Brain (organoid and tissue), 16 donors: ENCODE measurements at places on chromosomes 5 and 9.
A peak's percentile ranks its signal among the peaks of the same experiment; 100 is the strongest.

GRCh38 chr9:100084734-100085133 is 14.1 kb downstream of the ERP44 start:
- no peak for DNase-seq

GRCh38 chr9:68428481-68428880 is 72.1 kb downstream of the PGM5 start:
- DNase-seq: no peak

DNA sequence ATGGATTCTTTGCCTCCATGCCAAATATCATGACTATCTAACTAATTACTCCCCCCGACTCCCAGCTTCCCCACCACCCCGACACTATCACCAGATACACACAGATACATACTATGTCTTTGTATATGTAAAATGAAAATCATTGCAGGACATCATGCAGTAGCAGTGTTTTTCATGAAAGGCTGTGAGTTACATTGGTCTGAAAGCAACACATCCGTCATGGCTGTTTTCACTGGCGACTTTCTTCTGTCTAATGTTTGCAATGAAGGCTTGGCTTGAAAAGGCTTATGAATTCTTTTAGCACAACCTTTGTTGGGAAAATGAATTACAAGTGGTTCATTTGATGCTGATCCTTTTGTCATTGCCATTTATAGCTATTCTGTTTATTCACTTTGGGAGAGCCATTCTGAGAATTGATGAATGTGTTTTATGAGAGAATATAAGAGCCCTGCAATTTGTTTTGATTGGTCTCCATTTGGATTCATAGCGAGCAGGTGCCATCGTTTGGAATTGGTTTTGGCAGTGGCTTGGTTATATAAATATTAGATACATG is 103.4 kb downstream of the PIP5K1B start:
- DNase-seq: peak; percentile 61

- DNase-seq: no peak
Measured at GRCh38 chr5:171954721-171955120, 51.7 kb downstream of the FBXW11 start.

DNA sequence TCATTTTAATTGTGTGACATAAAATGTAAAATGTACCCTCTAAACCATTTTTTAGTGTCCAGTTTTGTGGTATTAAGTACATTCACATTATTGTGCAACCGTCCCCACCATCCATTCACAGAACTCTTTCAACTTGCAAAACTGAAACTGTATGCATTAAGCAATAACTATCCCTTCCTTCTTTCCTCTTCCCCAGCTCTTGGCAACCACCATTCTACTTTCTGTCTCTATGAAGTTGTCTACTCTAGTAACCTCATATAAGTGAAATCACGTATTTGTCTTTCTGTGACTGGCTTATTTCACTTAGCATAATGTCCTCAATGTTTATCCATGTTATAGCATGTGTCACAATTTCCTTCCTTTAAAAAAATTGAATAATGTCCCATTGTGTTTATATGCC is 142.4 kb downstream of the C9orf152 start:
- no peak for DNase-seq

- no peak for DNase-seq
Measured at GRCh38 chr5:91340532-91340931, 42.6 kb downstream of the ARRDC3 start.

GRCh38 chr5:137600721-137601360 is 101.7 kb upstream of the SPOCK1 start:
- DNase-seq: no peak

- DNase-seq: no peak
Measured at GRCh38 chr5:56973473-56973872, 21.6 kb upstream of the MIER3 start.

DNA sequence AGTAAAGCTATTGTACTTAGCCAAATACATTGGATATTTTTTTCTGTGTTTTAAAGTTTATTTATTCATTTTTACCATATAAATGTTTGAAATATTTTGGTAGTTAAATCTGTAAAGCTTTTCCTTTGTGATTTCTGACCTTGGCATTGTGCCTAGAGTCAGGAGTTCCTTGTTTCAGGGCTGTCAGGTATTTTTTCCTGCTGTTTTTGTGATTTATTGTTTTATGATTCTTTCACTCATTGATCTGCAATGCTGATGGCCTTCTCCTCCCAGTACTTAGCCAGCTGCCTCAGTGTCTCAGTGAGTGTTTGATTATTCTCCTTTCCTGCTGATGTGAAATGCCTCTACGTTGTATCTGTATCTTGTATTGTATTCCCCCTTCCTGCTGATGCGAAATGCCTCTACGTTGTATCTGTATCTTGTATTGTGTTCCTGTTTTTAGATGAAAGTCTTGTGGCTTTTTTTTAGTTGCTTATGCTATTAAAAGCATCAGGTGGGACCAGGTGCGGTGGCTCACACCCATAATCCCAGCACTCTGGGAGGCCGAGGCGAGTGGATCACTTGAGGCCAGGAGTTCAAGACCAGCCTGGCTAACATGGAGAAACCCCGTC is 61.0 kb downstream of the EHMT1 start:
- no peak for DNase-seq

DNA sequence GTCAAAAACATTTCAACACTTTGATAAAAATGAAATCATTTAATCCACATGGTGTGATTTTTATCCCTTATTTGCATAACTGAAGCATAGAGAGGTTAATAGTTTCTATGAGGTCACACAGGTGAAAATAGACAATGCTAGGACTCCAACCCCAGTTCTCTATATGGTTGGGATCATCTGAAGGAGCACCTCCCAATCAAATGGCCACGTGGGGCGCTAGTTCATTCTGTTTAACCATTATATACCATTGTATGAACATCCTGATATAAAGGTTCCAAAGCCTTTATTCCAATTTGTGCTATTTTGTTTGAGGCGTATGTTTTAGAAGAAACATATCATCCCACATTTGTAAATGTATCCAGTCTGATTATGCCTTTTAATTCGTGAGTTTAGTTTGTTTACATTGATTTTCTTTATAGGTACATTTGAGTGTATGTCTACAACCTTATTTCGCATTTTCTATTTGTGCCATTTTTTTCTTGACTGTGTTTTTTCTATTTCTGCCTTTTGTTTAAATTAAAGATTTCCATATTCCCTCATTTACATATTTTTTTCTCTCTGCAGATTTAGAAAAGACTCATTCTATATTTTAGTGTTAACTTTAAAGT is 1092.0 kb downstream of the MAT2B start:
- no peak for DNase-seq

DNA sequence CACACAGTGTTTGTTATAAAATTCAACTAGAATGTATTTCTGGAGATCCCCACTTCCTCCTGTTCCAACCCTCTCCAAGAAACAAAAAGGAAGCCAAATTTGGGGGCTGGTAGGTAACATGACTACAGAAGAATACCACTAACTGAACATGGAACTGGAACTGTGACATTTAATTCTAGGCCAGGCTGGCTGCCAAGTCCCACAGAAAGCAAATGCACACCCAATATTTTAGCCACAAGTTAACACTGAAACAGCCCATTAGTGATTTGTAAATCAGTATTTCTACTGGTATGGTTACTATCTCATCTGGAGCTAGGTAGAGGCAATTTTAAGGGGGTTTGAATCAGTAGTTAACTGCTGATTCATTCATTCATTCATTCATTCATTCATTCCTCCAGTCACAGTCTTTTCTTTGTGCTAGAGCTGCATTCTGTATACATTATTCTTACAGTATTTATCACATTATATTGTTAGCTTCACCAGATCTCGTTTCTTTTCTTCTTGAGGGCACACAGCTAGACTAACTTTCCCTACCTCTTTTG is 131.7 kb upstream of the GDNF start:
- no peak for DNase-seq

DNA sequence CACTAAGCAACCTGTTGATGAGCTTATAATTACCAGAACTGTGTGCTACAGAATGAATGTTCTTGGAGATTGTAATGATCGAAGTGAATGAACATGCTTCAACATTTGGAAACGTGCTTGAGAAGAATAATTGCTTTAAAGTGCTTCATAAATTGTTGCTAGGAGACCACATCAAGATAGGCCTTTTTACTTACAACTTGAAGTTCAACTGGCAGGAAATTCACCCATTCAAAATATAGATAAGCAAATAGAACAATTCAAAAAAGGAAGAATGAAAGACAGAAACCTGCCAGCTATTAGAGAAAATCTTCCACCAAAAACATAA is 38.0 kb upstream of the SLC44A1 start:
- DNase-seq: peak; percentile 60

GRCh38 chr5:17304282-17304681 is 86.9 kb downstream of the BASP1 start:
- no peak for DNase-seq

GRCh38 chr5:143576711-143577484 is 173.4 kb upstream of the NR3C1 start:
- DNase-seq: no peak

DNA sequence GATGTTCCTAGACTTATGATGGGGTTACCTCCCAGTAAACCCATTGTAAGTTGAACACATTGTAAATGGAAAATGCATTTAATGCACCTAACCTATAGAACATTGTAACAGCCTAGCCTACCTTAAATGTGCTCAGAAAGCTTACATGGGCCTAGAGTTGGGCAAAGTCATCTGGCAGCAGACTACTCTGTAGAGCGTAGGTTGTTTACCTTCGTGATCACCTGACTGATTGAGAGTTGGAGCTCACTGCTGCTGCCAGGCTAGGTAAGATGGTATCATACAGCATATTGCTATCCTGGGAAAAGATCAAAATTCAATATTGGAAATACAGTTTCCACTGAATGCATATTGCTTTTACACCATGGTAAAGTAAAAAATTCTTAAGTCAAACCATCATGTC is 95.4 kb downstream of the HTR4 start:
- DNase-seq: no peak

DNA sequence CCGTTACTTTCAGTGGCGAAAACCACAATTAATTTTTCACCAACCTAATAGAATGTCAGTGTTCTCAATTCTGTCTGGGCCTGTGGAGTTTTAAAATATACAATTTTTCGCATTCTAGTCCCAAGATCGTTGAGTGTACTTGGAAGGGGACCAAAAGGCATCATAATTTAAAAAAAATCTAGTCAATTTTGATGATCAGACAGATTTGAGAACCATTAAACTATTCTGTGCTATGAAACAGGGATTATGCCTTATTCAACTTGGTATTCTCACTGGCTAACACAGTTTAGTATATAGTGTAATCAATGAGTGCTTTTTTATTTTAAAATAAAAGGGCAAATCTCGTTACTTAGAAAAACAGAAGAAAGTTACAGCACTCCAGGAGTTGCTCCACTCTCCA is 61.5 kb upstream of the TNFSF15 start:
- no peak for DNase-seq

- no peak for DNase-seq
Measured at GRCh38 chr9:136160381-136160841, 41.7 kb upstream of the TMEM250 start.

DNA sequence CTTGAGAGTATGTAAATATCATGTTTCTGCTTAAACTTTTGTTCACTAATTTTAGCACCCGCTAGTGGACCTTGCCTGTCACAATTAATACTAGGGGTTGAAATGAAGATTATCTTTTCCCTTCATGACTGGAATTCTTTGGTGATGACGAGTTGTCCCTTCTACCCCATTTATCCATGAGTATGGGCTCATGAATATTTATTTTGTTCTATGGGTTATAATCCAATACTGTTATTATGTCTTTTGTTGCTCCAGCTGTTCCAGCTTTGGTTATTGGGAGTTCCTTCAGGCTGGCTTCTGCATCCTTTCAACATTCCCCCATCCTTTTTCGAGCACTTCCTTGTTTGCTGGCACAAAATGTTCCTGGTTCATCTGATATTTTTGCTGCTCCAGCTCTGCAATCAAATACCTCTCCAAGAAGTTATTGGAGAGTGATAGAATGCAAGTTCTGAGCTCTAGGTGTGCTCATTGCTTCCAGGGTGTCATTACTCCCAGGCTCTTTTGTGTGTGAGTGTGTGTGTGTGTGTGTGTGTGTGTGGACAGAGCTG is 19.7 kb upstream of the ARHGEF28 start:
- peak; percentile 11 for DNase-seq

- no peak for DNase-seq
Measured at GRCh38 chr9:4828761-4829160, 36.0 kb downstream of the RCL1 start.

DNA sequence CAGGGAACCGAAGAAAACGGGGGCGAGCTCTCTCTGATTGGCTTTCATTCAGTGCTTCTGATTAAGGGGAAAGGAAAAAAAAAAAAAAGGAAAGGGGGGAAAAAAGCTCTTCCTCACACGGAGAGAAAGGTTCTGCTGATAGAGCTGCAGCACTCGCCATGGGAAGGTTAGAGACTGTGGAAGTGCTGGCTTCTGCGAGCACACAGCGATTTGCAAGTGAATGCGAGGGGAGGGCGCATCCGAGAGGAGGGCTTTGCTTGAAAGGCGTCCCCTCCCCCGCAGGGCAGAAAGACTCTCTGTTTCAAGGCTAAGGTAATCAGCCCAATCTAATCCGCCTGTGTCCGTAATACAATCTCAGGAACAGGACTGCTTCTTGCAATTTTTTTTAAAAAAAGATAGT is at the start of gene CDH10:
TSS of gene CDH10 (minus strand) at position 218 of the 400 bp plus-strand sequence. CDS start 51,488 bp downstream, outside the sequence.
- DNase-seq: peak; percentile 96

- DNase-seq: no peak
Measured at GRCh38 chr9:133685653-133686609, 49.8 kb downstream of the DBH start.
